ENCODE measurements at places on chromosomes 4 and X.
A peak's percentile ranks its signal among the peaks of the same experiment; 100 is the strongest.

DNA sequence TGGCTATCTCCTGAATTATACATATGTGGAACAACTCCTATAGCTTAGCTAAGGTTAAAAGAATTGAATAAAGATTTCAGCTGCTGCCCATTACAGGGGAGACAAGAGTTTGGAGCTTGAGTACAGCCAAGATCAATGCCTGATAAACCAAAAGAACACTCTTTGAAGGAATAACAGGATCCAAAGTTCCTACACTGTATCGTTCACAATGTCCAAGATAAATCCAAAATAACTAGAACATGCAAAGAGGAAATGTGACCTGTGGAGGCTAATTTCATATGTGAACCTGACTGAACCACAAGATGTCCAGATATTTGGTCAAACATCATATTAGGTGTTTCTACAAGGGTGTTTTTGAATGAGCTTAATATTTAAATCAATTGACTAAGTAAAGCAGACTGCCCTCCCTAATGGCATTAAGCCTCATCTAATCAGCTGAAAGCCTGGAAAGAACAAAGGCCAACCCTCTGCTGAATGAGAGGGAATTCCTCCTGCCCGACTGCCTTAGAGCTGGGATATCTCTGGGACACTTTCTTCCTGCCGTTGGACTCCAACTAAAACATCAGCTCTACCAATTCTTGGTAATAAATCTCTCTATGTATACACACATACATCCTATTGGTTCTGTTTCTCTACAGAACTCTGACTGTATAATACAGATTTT lies 19.2 kb downstream of the RFC1 start:
- no peak for DNase-seq

DNA sequence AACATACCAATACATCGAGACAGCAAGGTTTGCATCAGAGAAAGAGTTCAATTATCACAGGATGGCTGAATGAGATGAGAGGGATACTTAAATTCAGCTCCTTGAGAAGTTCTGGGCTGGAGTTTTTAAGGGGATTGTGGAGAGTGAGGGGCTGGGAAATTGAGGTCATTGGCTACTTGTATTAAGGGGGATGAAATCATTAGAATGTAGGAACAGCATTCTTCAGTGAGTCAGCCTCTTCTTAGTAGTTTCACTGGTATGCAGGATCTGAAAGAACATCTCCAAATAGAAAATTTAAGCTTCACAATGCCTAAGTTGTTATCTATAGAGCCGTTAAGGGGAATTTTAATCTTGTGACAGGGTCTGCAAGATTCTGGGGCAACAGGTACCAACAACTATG lies 211.6 kb upstream of the TAPT1 start:
- DNase-seq = no peak

GRCh38 chr4:84916227-84916626 lies 50.3 kb downstream of the WDFY3 start:
- no peak for DNase-seq

- DNase-seq = peak; percentile 24
Measured at GRCh38 chrX:134010690-134011089, 25.3 kb upstream of the GPC3 start.

GRCh38 chrX:70032792-70033191 lies 16.9 kb downstream of the AWAT2 start:
- DNase-seq = no peak

GRCh38 chrX:47241201-47242011 lies 8.6 kb downstream of the USP11 start:
- no peak for DNase-seq

- no peak for DNase-seq
Measured at GRCh38 chr4:184563621-184564020, 85.6 kb downstream of the CASP3 start.

DNA sequence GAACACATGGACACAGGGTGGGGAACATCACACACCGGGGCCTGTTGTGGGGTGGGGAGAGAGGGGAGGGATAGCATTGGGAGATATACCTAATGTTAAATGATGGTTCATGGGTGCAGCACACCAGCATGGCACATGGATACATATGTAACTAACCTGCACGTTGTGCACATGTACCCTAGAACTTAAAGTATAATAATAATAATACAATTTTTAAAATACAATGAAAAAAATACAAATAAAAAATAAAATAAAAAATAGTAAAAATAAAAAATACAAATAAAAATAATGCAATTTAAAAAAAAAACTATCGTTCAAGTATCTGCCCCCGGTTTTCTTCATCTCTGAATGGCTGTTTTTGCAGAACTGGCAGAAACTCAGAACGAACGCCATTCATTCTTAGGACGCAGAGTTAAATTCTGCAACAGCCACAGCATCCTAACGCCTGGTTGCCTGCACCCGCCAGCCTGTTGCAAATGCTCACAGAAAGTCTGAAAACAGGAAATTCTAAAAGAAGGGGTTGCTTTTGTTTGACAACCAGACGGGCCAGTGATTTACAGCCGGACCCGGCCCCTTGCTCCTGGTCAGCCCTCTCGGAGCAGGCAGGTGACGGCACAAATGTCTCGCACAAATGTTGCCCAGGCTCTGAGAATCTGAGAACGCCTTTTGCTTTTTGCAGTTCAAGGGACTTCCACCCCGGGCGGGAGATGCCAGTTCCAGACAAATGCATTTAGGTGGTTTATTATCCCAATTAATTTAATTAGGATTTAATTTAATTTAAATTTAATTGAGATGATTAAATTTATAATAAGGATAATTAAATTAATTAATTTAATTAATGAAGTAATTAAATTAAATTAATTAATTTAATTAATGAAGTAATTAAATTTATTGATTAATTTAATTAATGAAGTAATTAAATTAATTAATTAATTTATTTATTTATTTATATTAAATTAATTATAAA lies 47.8 kb downstream of the CRLF2 start:
- DNase-seq = no peak

DNA sequence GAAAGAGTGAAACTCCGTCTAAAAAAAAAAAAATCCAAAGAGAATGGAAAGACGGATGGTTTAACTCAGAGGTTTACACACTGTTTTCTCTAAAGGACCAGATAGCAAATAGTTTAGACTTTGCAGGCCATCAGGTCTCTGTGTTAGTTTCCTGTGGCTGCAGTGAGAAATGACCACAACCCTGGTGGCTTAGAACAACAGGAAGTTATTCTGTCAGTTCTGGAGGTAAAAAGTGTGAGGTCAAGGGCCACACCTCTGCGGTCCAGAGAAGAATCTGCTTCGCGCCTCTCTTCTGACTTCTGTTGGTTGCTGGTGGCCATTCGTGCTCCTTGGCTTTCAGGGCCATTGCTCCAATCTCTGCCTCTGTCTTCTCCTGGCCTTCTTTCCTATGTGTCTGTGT lies 76.9 kb downstream of the TENM3 start:
- no peak for DNase-seq

DNA sequence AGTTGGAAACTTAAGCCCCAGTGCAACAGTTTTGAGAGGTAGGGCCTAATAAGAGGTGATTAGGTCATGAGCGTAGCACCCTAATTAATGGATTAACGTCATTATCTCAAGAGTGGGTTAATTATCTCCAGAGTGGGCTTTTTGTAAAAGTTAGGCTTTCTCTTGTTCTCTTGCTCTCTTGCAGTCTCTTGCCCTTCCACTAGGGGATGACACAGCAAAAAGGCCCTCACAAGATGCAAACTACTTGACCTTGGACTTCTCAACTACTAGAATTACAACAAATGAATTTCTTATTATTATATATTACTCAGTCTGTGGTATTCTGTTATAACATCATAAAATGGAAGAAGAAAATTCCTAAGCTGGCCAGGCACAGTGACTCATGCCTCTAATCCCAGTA lies 22.1 kb upstream of the NDST3 start:
- DNase-seq = no peak

DNA sequence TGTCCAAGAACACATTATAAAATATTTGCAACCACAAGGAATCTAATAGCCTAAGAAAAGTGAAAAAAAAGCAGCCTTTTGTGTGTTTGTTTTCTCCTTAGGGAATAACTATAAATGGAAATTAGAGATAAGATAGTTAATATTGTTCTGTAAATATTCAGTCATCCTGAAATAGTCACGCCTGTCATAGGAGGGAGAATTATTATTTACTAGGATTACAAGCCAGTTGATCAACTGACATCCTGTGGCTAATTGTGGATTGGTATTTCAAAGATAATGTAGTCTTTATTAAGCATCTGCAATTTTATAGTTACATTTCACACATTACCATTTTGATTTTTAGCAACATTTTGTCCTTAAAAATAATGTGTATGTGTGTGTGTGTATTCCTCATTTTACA lies 118.6 kb downstream of the CCSER1 start:
- peak; percentile 12 for DNase-seq

DNA sequence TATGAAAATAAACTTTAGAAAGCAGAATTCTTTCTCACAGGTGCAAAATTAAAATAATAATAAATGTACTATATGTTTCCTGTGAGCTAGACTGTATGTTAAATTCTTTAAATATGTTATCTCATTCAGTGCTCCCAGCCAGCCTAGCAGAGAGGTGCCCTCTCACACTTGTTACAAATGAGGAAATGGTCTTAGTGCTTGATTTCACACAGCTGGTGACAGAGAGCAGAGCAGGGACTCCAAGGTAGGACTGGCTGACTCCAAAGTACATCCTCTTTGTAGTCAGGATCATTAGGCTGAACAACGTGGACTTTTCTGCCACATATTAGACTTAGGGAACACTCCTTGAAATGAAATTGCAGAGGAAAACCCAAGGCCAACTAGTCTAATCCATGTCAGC lies 72.0 kb upstream of the HHIP start:
- DNase-seq = peak; percentile 6

DNA sequence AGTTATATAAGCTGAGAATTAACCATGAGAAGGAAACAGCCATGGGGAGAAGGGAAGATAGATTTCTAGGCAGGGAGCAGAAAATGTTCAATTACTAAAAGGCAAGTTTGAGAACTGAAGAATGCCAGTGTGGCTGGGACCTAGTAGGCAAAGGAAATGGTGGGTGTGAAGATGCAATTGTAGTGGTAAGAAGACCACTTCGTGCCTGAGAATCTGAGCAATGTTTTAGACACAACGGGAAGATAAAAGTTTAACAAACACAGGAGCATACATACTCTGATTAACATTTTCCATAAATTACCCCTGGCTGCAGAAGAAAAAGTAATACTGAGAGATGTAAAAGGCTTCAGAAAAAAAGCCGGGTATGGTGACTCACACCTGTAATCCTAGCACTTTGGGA lies 18.1 kb upstream of the MMRN1 start:
- DNase-seq = no peak

DNA sequence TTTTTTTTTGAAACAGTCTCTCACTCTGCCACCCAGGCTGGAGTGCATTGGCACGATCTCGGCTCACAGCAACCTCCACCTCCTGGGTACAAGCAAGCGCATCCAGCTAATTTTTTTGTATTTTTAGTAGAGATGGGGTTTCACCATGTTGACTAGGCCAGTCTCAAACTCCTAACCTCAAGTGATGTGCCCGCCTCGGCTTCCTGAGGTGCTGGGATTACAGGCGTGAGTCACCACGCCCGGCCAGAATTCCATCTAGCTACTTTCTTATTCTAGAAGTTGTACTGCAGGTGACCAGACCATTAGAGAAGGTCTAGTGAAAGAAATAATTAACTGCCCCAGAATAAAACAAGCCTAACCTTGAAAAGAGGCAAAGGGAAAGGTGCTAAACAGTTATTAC lies 2.3 kb downstream of the LRBA start:
- DNase-seq = peak; percentile 41

DNA sequence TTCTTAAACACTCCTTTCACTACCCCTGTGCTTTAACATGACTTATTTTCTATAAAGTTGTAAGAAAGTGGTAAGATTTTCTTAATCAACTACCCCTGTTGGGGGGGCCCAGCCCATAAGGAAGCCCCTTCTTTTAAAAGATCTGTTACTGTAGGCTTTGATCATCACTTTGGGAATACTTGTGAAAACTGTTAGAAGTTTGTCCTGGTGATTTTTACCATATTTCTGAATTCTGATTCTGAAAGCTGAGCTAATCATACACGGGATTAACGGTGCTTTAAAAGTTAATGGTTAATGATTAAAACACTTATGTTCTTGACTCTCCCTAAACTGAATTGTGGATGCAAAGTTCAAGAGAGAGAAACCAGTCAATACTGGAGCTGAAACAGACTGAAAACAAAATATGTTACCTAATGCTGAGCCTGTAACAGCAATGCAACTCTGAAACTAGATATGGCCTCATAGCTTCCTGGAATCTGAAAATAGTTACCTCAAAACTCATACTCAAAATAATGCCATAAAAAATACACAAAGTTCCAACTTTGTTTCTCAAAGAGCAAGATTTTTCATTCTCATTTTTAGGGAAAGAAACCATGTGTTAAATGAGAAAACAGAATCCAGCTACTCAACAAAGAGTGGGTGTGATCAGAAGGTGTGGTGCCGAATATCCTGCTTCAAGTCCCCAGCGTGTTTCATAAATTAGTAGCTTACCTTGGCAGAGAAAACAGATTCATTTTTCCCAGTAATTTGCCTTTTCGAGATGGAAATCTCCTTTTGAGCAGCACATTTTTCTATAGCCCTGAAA lies 31.6 kb downstream of the ADH7 start:
- no peak for DNase-seq

GRCh38 chr4:15868826-15869413 lies 69.6 kb downstream of the FGFBP1 start:
- DNase-seq = no peak

DNA sequence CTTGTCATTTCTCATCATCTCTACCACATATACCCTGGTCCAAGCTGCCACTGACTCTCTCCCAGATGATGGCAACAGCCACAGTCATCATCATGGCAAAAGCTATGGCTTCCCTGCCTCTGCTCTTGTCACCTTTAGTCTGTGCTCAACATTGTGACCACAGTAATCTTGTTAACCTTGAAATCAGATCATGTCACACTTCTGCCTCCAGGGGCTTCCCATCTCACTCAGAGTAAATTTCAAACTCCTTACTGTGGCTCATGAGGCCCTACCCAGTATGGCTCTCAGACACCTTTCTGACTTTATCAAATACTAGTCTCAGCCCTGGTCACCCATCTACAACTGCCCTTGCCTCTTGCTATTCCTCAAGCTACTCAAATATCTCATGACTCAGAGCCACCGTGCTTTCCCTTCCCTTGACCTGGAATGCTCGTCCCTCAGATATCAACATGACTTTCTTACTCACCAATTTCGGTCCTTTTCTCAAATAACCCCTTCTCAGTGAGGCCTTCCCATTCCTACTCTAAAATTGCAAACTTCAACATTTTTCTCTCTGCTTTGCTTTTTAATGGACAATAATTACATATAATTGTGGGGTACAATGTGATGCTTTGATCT lies 41.1 kb upstream of the STIM2 start:
- DNase-seq = peak; percentile 68

Data from NCI-H69 (cell line).